ENCODE measurements at places on chromosomes 16 and 17.
A peak's percentile ranks its signal among the peaks of the same experiment; 100 is the strongest.

GRCh38 chr16:69922200-69922599 is 28.9 kb upstream of the CLEC18A start:
- DNase-seq: no peak

DNA sequence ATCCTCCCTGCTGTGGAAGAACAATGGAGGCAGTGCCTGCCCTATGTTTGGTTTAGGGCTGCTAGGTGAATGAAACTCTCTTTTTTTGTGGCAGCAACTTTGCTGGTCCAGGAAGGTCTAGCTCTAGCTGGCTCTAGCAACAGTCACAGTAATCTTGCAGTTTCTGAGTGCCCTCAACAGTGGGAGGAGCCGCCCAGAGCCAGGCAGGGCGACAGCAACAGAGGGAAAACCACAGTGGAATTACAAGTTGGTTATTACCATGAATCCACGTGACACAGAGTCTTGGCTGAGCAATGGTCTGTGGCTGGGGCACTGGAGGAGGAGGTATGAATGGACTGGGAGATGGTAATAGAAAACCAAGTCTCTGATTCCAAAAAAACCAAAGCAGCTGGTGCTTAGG is 10.3 kb downstream of the HSPB9 start:
- DNase-seq: peak; percentile 67

GRCh38 chr17:67160791-67161190 is 84.2 kb downstream of the HELZ start:
- no peak for DNase-seq

DNA sequence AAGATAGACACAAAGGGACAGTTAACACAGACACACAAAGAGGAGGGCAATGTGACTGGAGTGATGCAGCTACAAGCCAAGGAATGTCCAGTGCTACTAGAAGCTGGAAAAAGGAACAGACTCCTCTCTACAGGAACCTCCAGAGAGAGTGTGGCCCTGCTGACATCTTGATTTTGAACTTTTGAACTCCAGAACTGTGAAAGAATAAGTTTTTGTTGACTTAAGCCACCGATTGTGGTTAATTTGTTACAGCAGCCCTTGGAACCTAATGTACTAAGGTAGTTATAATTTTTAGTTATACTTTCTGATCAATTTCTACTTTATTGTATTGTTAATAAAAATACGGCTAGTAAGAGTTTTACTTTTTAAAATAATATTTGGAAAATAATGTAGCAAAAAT is 129.1 kb downstream of the MYO1D start:
- DNase-seq: no peak

DNA sequence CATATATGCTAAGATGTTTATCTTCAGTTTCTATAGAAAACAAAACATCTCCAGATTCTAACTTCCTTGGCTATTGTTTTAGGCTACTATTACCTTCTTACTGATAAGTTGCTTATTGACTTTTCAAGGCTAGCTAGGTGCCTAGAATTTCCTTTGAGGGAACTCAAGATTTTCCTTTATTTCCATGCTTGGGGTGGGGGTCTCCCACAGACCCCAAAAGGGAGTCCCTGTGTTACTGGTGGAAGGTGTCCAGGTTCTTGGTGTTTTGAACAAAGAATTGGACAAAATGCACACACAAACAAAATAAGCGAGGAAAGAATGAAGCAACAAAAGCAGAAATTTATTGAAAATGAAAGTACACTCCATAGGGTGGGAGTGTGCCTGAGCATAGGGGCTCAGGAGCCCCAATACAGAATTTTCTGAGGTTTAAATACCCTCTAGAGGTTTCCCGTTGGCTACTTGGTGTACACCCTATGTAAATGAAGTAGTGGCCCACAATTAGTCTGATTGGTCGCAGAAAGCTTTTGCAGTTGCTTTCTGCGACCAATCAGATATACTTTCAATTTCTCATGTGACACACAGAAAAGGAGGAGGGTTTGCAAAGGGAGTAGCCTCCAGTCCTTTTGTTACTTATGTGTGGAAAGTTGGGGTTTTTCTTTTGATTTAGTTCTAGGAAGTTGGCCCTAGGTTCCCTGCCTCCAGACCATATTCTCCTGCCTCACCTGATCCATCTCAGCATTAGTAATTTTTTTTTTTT is 67.5 kb downstream of the MARF1 start:
- no peak for DNase-seq

- DNase-seq: no peak
Measured at GRCh38 chr16:4718466-4718865, 15.6 kb downstream of the ANKS3 start.

- DNase-seq: no peak
Measured at GRCh38 chr17:40509626-40510327, 8.4 kb upstream of the TNS4 start.

DNA sequence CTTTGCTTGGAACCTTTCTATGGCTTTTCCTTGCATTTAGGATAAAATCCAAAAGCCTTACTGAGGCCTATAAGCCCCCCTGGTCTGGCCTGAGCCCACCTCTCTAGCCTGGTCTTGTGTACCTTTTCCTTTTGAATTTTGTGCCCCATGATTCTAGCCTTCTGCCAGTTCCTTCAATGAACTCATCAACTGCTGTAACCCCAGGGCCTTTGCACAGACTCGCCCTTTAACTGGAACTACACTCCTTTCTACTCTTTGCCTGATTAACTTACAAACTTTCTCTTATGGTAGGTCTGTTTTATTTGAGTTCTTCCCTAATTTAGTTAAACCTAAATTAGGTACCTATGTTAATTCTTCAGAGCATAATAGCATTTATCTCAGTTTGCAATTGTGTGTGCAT is 24.2 kb downstream of the GJD3 start:
- DNase-seq: no peak

GRCh38 chr16:74667255-74667700 is 601 bp upstream of the RFWD3 start:
- peak; percentile 27 for DNase-seq

GRCh38 chr17:66275651-66276050 is 26.8 kb upstream of the PRKCA start:
- no peak for DNase-seq

DNA sequence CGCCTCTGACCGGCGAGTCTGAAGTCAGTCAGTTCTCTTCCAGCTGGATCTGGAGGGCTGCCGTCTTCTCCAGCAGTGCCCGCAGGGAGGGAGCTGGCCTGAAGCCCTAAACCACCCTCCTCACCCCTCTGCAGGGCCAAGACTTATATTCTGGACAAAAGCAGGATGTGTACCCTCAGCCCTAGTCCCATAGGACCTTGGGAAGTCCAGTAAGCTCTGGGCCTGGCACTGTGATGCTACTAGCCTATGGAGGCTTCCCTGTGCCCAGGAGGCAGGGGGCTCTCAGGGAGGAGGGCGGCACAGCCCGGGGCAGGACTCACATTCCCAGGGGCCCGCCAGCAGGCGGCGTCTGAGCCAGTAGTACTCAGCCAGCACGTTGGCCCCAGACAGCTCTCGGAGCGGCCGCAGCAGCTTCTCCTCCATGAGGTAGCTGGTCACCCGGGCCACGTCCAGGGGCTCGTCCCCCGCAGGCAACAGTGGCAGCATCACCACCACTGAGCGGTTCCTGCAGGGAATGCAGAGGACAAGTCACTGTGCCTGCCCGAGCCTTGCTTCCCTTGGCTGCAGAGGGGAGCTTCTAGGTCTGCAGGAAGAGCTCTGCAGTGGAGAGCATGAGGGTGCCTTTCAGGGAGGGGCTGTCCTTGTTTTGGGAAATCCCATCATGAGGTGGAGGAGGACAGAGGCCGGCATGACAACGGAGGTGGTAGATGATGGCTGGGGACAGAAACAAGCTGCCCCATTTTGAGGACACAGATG is 41.7 kb downstream of the RMI2 start:
- peak; percentile 75 for DNase-seq

DNA sequence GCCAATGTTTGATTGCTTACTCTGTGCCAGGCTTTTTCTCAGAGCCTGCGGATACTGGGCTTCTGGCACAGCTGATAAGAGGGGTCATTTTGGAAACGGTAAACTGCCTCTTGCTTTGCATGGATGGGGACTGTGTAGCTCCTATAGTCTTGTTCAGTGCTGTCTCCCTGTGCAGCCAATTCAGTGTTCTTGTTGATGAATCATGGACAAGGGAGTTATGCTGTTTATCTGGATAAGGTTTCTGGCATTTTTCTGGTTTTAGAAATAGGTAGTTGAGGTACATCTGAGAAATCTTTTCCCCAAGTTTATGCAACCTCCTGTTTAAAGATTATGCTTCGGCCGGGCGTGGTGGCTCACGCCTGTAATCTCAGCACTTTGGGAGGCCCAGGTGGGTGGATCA is 16.7 kb upstream of the TANGO6 start:
- DNase-seq: no peak

GRCh38 chr16:88013091-88013609 is 61.9 kb downstream of the BANP start:
- DNase-seq: no peak

GRCh38 chr17:43338886-43339516 is 59.8 kb upstream of the ARL4D start:
- peak; percentile 88 for DNase-seq

DNA sequence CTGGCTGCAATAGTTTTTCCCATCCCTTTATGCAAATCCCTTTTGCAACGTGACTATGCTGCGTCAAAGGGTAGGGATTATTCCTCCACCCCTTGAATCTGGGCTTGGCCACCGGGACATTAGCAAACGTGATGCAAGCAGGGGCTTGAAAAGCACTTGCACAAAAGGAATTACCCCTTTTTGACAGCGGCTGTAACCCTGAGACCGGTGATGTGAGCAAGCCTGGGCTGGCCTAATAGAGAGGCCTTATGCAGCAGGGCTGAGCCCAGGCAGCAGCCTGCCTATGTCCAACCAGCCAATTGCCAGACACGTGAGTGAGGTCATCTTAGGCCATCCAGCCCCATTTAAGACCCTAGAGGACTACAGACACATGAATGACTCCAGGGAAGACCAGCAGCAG is 30.4 kb upstream of the PAFAH1B1 start:
- DNase-seq: no peak

DNA sequence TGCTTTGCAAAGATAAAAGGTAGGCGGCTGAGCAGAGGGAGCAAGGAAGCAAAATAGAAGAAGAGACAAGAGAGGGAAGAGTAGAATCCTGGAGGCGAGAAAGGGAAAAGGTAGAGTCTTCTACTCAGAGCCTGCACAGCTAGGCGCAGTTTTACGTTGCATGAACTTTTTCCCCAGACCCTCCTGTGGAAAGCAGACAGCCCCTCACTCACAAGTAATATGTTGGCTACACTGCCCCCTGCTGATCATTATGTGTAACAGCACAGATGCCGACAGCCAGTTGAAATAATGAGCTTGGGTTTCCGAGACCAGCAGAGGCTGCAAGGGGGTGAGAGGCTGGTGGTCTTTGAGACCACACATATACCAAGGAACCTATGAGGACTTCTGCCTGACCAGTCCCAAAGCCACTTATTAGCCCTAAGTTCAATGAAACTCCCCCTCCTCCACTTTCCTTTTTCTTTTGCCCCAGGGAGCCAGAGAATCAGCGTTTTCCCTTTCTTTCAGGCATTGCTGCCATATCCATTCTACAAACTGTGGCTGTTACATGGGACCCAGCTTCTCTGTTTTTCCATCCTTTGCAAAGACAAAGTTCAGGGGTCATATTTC is 22.5 kb upstream of the CMTR2 start:
- DNase-seq: peak; percentile 26

- DNase-seq: no peak
Measured at GRCh38 chr17:80270836-80271235, 10.2 kb downstream of the RNF213 start.

All from posterior cingulate gyrus (tissue), 11 donors.